Cerebellum (tissue), 4 donors: ENCODE measurements at places on chromosomes 12 and 14. TPM values are rescaled to one million over a fixed set of nuclear protein-coding genes. Genes with fewer than 3 reads are reported as not detected.

RASSF9 gene
- total RNA-seq, result 2.4 TPM

BBOF1 gene
- total RNA-seq, result 15.2 TPM

OTX2 gene
- total RNA-seq, result 24.6 TPM

ASB2 gene
- 0.54 TPM for total RNA-seq

UNC79 gene
- total RNA-seq, result 50.0 TPM

IAPP gene
- not detected for total RNA-seq
